ENCODE measurements at places on chromosomes 12 and 14.
A peak's percentile ranks its signal among the peaks of the same experiment; 100 is the strongest.

GRCh38 chr12:131912518-131913274 is 16.4 kb upstream of the PUS1 start:
- DNase-seq, result no peak

DNA sequence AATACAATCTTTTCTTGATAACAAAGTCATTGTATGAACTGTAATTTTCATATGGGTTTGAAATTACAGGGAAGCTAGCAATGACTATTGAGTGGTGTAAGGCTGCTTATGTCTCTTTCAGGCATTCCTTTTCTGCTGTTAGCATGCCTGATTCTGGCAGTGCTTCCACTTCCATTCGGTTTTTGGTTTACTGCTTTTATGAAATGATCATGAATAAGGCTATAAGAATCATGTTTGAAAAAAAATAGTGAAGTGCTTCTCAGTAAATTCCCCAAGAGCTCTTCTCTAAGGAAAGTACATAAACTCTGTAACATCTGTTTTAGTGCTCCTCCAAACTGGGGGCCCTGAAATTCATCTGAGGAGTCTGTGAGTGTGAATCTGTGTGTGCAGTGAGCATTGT is 434.0 kb upstream of the RGS6 start:
- no peak for DNase-seq

- DNase-seq, result no peak
Measured at GRCh38 chr14:103408491-103409155, 23.4 kb downstream of the MARK3 start.

DNA sequence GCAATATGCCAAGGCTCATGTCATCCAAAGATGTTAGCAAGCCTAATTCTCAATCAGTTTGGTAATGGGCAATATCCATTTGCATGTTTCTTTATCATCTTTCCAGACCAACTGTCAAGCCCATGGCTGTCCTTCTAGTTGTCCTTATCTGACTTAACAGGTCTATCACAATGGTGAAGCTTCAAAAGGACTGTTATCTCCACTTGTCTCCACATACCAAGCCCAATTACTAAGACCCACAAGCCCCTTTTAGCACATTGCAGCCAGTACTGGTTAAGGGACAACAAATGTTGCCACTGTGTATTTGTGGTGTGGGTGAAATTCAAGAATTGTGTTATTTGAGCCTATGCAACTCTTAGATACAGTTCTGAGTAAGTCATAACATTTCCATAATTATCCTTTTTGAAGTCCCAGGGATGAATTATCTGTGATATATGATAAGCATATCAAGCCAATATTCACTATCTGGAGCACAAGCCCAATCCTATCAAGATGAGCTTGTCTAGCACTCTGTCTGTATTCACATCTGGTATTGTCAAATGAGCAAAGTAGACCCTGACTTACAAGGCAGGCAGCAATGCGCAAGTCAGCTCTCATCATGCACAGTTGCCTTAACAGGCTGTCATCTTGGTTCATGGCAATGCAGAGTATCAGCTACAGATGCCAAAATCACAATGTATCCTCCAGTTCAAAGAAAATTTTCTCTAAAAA is 19.3 kb upstream of the ST8SIA1 start:
- DNase-seq, result no peak

DNA sequence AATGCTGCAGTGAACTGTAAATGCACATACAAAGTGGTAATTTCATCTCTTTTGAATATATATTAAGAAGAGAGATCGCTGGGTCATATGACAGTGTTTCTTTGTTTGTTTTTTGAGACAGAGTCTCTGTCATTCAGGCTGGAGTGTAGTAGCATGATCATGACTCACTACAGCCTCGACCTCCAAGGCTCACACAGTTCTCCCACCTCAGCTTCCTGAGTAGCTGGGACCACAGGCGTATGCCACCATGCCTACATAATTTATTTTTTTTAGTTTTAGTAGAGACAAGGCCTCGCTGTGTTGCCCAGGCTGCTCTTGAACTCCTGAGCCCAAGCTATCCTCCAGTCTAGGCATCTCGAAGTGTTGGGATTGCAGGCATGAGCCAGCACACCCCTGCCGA is 62.4 kb upstream of the ACSS3 start:
- DNase-seq, result no peak

DNA sequence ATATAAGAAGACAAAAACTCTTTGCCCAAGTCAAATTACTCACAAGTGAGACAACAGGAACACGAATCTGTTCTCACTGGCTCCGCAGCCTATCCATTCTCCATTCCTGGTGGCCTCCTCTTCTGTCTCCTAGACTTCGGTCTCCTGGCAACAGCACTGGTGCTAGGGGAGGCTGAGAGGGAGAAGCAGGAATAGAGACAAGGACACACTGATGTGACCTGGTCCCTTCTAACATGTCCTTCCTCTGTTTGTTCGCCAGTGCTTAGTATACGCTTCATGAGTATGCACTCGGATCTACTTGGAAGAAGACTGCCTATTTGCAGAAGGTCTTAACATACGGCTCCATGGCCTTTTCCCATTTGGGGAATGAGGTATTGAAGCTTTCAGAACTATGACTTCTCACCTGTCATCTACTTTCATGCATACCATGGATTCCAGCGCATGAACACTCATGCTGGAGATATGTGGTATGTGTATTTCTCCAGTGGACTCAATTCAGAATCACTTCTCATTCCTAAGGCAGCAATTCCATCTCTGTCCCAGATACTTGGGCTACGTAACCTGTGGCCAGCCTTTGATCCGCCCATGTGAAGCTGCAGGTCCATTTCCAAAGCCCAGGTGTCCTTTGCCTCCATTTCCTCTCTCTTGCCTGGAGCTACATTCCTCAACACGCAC is 33.9 kb downstream of the BHLHE41 start:
- no peak for DNase-seq

DNA sequence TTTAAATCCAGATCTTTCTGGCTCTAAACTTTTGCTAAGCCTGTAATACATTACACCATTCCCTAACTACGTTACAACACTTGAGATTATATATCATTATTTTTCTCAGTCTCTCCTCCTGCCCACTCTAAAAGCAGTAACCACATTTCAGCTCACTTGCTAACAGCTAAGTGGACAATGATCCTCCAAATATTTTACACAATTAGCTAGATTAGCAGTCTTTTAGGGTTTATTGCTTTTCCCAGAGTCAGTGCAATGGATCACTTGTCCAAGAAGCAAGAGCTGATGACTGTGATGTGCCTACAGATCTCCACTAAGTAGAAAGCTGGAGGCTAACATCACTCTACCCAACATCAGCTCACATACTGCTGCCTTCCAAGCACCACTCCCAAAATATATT is 17.6 kb downstream of the CPNE8 start:
- no peak for DNase-seq

DNA sequence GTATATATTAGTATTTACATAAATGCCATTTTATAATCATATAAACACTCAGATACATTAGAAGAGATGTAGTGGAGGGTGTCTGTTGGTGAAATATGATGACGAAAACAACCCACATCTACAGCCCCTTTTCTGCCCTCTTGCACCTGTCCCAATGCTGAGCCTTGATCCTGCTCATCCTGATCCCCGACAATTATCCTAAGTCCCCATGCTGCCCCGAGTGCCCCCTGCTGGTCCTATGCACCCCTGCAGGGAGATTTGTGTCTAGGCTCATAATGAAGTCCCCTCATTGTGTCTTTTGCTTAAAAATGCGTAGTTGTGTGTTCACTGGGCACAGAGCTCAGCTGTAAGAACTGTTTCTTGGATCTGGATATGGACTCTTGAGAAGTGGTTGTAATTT is 554.5 kb downstream of the TMEM121 start:
- no peak for DNase-seq

GRCh38 chr12:98439981-98440581 is 75.3 kb upstream of the TMPO start:
- no peak for DNase-seq

DNA sequence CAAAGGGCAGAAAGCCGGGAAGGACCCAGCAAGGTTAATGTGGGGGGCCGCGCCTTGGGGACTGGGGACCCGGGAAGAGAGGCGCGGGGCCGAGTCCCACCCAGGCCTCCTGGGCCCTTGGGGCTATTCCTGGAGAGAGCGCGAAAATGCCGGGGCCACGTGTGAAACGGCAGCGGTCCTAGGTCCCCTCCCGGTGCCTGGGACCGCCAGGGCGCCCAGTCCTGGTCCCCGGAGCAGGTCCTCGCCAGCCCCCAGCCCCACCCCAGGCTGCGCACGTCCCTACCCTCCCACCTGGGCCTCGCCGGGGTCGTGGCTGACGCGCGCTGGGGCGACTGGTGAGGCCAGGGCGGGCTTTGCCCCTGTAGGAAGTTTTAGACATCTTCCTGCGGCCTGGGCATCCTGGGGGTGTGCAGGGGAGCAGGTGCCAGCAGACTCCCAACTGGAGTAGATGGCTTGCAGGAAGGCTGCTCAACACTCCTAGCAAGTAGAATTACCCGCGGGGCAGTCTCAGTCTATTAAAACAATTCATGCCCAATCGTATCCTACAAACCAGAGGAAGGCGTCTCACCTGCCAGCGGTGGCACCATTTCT is 708 bp downstream of the FAR2 start:
- DNase-seq, result no peak

GRCh38 chr12:104651811-104652210 is 195.1 kb downstream of the CHST11 start:
- DNase-seq, result no peak

DNA sequence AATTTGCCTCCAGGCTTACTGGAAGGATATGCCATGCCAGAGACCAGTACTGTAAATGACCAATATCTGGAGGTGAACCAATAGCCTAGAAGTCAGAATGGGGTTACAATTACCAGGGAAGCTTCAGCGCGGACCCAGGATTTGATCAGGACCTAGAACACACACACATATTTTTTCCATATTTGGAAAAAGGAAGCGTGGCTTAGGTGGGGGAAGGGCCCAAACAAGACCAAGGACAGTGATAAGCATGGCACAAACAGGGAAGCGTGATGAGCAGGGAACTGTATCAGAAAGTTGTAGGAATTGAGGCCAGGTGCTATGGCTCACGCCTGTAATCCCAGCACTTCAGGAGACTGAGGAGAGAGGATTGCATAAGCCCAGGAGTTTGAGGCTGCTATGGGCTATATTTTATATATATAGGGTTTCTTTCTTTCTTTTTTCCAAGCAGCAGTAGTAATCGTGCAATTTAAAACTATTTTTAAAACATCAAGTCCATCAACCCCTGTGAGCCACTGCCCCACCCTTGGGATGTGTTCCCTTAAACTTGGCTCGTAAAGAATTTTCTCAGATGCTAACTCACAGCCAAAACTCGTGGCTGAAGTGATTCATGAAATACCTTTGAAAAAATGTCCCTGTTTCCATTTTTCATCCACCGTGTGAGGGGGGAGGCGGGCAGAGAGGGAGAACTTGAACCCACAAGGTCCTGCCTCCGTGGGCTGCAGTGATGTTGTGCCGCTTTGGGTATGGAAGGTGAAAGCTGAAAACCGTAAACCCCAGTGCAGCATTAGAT is 16.7 kb downstream of the HRK start:
- no peak for DNase-seq

DNA sequence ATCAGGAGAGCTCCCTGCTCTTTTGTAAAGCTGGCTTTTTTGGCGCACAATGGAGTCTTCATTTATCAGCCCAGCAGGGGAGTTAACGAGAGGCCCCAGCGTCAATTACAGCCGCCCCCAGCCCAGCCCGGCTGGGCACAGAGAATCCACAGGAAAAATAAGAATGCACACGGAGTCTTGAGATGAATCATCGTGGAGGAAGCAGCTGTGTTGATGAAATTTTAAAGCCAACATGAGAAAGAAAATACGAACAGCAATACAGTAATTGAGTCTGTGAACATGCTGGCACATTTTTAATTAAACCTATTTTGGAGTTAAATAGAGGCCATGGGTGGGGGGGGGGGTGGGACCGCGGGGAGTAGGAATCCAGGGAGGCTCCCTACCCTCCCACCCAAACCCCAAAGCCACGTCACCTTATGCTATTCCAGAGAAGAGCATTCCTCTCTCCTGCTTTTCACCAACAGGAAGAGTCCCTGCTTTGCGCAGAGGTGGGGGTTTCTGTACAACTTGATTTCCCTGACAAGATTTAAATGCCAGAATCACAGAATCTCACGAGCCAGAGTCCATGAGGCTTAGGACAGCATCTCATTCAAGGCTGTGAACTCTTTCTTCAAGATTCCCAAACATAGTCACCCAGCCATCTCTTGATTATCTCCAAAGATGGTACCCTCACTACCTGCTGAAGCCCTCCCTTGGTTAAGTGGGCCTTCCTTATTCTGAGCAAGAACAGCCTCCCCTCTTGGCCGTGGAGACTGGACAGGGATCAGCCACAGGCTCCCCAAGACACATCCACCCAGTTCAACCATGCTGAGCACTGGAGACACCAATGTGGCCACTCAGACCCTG is 50.3 kb downstream of the CCNK start:
- no peak for DNase-seq

GRCh38 chr14:73785834-73786635 is 65.6 kb upstream of the PTGR2 start:
- DNase-seq, result peak; percentile 59

DNA sequence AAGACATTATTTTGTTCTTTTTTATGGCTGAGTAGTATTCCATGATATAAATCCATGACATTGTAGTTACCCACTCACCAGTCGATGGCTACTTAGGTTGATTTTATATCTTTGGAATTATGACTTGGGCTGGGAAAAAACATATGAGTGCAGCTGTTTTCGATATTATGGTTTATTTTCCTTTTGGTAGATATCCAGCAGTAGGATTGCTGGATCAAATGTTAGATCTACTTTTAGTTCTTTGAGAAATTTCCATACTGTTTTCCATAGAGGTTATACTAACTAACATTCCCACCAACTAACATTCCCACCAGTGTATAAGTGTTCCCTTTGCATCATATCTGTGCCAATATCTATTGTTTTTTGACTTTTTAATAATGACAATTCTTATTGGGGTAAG is 29.9 kb upstream of the PTPRR start:
- no peak for DNase-seq

- DNase-seq, result no peak
Measured at GRCh38 chr12:96521895-96522682, 32.7 kb downstream of the CFAP54 start.

- no peak for DNase-seq
Measured at GRCh38 chr12:51631591-51631990, 40.6 kb downstream of the SCN8A start.

Data from C1 segment of cervical spinal cord (tissue), 14 donors.